ENCODE measurements at places on chromosomes 2 and 18. TPM values are rescaled to one million over a fixed set of nuclear protein-coding genes. Genes with fewer than 3 reads are reported as not detected.

DNA sequence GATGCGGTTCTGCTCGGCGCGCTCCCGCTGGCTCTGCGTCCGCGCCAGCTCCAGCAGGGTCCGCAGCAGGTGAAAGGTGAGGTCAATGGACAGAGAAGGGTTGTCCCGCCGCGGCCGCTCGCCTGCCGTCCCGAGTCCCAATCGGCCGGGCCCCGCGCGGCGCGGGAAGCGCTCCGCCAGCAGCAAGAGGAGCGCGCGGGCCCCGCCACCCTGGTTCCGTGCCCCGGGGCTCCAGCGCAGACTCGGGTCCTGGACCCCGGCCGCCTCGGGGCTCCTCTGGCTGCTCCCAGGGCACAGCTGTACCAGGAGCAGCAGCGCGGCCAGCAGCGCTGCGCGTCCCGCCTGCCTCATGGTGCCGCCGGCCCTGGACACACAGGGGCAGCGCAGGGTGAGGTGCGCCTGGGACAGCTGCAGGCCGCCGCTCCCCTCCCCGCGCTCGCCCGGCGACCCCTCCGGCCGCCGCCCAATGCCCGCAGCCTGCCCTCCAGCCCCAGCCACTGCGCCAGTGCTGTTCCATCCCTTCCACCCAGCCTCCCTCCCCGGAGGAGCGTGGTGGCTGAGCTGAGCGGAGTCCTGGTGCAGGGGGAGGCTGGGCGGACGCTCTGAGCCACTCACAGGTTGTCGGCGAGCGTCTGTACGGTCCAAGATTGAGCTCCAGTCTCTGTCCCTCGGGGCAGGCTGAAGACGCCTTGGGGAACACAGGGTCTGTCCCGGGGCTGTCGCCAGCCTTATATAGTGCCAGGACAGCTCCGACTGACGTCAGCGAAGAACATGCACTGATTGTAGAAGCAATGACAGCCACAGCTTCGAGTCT, 493 bp downstream of the UCN start:
- H3K36me3 ChIP-seq: peaks cover 16% of the 10 kb centered on the region
- no peak for DNase-seq
- no peak overlapping the region for H3K27ac ChIP-seq
- H3K4me1 ChIP-seq: peaks cover 16% of the 10 kb centered on the region

SULT1C4 gene
- total RNA-seq: not detected

ANKAR gene
- 17.4 TPM for total RNA-seq

OBSL1 gene
- total RNA-seq: 0.96 TPM

GRCh38 chr2:231059756-231060155, 3.1 kb downstream of the PSMD1 start:
- no peaks in the 10 kb centered on the region for H3K36me3 ChIP-seq
- no peaks in the 10 kb centered on the region for H3K27me3 ChIP-seq

ATOH8 gene
- not detected for total RNA-seq

SCYGR6 gene
- total RNA-seq: not detected

DNA sequence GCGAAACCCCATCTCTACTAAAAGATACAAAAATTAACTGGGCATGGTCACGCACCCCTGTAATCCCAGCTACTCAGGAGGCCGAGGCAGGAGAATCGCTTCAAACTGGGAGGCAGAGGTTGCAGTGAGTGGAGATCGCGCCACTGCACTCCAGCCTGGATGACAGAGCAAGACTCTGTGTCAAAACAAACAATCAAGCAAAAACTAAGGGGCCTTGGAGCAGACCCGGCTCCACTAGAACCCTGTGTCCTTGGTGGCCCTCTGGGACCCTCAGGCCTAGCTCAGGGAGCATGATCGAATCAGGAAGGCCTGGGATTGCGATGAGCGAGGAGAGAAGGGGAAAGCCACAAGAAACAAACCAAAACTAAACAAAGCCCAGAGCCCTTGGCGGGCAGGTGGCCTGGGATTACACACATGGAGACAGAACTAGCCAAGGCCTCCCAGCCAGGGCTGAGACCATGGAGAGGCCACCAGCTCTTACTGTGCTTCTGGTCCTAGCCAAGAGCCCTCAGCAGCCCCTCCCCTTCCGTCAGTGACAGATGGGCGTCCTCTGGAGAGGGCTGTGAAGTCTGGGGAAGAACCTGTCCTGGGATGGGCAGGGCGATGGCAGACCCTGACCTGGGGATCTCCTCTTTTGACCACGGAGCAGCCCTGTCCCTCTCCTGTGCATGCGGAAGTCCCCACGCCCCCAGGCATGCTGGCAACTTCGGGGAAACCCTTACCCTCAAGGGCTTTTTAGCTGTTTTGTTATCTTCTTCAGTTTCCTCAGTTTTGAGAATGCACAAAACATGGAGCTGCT, 27.4 kb upstream of the CATIP start:
- no peaks in the 10 kb centered on the region for H3K36me3 ChIP-seq
- no peak overlapping the region for H3K4me3 ChIP-seq
- peaks cover 44% of the 10 kb centered on the region for H3K4me1 ChIP-seq
- no peaks in the 10 kb centered on the region for H3K27me3 ChIP-seq
- no peak for DNase-seq

- no peak for DNase-seq
- no peak overlapping the region for H3K4me3 ChIP-seq
- H3K36me3 ChIP-seq: no peaks in the 10 kb centered on the region
- no peaks in the 10 kb centered on the region for H3K4me1 ChIP-seq
- H3K27me3 ChIP-seq: peaks cover 31% of the 10 kb centered on the region
- no peak overlapping the region for H3K27ac ChIP-seq
Observed at GRCh38 chr18:57131101-57131500, 15.8 kb upstream of the BOD1L2 start.

UGT1A8 gene
- not detected for total RNA-seq

All from naive thymus-derived CD8-positive, alpha-beta T cell (primary cell).